ENCODE measurements at places on chromosomes 11 and 22.

DNA sequence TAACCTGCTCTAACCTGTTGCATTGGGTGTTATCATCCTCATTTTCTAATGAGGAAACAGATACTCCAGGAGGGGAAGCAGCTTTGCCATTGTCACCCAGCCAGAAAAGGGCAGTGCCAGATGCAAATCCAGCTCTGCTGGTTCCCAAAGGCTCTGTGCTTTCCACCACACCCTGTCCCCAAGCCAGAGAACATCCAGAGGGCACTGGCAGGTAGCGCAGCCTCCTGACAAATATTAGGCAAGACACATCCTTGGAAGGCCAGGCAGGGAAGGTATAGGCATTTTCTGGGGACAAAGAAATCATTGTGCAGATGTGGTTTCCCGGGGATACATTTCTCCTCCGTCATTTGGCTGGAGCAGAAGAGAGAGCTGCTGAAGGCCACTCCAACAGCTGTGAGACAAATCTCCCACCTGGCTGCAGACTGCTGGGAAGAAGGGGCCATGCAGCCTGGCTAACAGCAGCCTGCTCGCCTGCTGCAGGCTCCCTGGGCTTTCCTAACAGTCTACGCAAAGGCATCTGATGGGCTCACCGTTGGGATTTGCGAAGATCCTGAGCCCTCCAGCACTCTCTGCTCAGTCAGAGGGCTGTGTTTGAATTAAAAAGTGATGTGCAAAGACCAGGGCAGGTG lies 93.9 kb upstream of the PITPNB start:
- DNase-seq = no peak

DNA sequence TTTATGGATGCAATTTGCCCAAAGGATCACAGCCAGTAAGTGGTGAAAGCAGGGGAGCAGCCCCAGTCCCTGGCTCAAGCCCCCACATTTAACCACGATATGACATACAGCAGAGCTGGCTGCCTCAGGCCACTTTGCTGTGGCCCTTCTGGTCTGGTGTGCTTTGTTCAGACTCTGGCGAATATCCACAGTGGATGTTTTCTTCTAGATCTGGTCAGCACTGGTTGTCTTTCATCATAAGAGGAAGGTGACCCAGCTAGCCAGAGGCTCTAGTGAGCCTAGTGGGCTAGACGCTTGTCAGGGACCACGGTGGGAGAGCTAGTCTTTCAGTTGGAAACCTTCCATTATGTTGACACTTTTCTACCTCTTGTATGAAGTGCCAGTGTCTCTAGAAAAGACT lies 42.5 kb downstream of the DGCR2 start:
- DNase-seq = no peak

DNA sequence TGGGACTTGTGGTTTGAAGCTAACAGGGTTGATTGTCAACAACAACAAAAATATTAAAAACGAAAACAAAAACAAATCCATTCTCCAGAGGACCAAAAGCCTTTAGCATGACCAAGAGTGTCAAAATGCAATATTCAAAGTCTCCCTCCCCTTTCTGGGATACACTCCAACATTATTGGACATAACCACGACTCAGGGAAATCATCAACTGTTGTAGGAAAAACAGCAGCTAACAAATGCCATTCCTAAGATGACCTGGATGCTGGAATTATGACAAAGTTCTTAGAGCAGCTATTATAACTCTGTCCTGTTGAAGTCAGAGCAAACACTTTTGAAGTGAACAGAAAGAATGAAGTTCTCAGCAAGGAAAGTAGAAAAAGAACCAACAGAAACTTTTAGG lies 143.0 kb downstream of the TMEM135 start:
- DNase-seq = no peak

GRCh38 chr11:14703731-14704130 lies 60.1 kb downstream of the PDE3B start:
- DNase-seq = no peak

- no peak for DNase-seq
Measured at GRCh38 chr22:47787501-47788227, 1025.2 kb downstream of the TBC1D22A start.

- DNase-seq = no peak
Measured at GRCh38 chr11:2911088-2911784, 18.0 kb downstream of the PHLDA2 start.

GRCh38 chr11:132402071-132402684 lies 1031.8 kb downstream of the NTM start:
- no peak for DNase-seq

- no peak for DNase-seq
Measured at GRCh38 chr22:22927888-22928665, 40.5 kb downstream of the IGLL5 start.

GRCh38 chr22:37575490-37576003 lies 4.3 kb downstream of the LGALS2 start:
- no peak for DNase-seq

- no peak for DNase-seq
Measured at GRCh38 chr22:35777335-35777975, 59.8 kb downstream of the APOL5 start.

- DNase-seq = no peak
Measured at GRCh38 chr11:108698844-108699642, 34.2 kb downstream of the DDX10 start.

DNA sequence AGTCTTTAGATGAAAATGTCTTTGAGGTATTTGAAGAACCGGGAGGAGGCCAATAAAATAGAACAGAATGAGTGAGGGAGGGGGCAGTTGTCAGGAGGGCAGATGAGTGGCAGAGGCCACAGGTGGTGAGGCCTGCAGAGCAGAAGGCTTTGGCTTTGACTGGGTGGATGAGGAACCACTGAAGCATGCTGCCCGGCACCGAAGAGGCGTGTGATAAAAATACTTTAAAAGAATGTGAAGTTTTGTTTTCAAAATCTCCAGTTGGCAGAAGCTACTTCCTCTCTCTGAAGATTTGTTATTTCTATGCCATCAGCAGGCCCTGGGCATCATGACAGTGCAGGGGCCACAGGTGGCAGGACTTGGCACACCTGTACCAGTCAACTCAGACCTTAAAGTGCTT lies 6.3 kb downstream of the MS4A12 start:
- DNase-seq = no peak

- DNase-seq = no peak
Measured at GRCh38 chr22:47204002-47204979, 441.8 kb downstream of the TBC1D22A start.

DNA sequence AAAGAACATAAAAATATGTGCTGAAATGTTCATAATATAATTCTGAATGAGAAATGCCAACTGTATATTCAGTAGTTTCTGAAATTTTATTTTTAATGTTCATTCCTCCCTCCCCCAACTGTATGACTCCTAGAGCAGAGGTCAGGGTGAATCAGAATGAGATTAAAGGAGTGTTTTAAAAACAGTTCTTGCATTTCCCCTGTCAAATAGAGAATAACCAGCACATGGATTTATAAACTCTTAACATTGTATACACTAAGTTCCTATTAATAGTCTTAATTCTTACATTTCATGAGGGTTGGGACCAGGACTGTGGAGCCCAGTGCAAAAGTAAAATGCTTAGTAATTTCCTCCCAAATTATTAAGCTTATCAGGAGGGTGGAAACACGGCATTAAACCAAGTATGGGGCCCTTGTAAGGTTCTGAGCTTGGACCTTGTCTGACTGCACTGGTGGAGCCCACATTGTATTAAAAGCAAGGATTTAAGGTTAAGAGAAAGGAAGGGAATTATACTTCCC lies 474.6 kb upstream of the RAG2 start:
- DNase-seq = no peak

GRCh38 chr11:69398529-69399492 lies 82.7 kb upstream of the LINC01488 start:
- no peak for DNase-seq

DNA sequence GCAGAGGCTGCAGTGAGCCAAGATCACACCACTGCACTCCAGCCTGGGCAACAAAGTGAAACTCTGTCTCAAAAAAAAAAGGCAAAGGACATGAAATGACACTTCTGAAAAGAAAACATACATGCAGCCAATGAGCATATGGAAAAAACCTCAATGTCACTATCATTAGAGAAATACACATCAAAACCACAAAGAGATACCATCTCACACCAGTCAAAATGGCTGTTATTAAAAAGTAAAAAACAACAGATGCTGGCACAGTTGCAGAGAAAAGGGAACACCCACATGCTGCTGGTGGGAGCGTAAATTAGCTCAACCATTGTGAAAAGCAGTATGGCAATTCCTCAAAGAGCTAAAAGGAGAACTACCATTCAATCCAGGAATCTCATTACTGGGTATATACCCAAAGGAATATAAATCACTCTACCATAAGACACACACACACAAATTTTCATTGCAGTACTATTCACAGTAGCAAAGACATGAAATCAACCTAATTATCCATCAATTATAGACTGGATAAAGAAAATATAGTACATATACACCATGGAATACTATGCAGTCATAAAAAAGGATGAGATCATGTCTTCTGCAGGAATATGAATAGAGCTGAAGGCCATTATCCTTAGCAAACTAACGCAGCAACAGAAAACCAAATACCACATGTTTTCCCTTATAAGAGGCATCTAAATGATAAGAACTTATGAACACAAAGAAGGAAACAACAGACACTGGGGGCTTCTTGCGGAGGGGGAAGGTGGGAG lies 15.7 kb upstream of the C11orf58 start:
- no peak for DNase-seq

DNA sequence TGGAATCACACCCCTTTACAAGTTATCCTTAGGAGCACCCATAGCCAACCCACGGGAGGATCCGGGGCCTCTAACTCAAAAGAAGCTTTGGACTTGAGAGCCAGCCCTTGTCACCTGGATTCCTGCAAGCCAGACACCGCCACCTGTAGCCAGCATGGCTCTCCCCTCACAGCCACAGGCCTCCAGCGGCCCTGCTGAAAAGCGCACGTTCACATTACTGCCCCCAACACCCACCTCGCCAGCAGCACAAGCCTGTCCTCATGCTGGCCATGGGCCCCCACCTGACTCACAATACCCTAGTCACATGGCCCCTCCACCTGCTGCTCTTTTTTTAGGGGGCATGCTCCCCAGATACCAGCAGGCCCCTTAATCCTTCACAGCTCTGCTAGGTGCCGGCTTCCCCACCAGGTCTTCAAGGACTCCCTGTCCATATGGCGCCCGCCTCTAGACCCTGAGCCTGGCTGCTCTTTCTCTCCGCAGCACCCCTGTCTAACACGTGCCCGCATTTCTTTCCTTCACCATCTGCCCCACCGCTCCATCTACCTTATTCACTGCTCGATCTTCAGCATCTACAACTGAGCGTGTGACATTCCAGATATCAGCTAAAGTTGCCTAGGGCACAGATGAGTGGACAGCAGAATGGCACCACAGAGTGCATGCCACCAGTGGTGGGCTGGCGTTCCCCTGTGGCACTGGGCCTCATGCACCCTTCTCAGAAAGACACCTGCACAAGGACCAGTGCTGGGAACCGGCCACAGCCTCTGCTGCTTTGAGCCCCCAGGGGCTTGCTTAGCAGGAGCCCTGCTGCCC lies 6.6 kb downstream of the CARS1 start:
- no peak for DNase-seq

DNA sequence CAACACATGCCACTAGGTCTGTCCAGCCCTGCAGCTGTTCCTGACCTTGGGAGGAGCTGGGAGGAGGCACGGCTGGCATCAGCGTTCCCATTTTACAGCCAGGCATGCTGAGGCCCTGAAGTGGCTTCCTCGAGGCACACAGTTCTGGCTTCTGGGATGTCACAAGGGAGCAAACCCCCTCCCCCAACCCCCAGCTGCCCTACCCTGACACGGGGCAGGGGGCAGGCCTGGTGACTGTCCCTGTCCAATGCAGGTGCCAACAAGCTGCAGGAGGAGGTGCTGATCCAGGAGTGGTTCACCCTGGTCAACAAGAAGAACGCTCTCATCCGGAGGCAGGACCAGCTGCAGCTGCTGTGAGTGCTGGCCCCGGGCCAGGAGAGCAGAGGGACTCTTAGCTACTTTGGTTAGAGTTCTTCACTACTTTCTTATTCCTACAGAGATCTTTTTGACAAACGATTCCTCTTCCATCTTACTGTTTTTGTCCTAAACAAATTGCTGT lies 5.3 kb downstream of the KCNK7 start:
- no peak for DNase-seq

DNA sequence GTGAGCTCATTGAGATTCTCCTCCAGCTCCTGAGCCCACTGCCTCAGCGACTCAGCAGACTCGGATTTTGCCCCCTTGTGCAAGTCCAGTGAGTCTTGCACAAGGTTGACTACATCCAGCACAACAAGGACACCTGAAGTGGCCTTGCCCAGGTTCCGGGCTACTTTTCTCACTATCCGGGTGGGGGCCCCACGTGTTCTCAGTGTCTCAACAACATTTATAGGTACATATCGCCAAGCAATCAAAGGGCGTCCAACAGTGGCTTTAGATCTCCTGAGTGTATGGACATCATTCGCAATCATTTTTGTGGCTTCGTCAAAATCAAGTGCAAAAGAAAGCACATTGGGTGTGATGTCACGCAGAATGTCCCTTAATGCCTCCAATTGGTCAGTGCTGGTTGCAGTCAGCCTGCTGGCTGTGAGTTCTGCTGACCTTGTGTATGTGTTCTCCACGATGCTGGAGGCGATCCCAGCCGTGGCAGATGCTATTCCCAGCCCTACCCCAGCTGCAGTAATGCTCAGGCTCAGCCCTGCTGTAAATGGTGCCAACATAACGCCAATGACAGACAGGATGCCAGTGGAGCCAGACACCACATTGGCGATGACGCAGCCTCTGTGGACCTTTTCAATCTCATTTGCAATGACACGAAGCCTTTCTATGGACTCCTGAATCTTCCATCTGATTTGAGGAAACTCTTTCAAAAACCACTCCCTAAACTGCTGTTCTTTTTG lies 10.3 kb downstream of the APOL4 start:
- DNase-seq = no peak

- DNase-seq = no peak
Measured at GRCh38 chr22:40867109-40867508, 5.2 kb upstream of the DNAJB7 start.

DNA sequence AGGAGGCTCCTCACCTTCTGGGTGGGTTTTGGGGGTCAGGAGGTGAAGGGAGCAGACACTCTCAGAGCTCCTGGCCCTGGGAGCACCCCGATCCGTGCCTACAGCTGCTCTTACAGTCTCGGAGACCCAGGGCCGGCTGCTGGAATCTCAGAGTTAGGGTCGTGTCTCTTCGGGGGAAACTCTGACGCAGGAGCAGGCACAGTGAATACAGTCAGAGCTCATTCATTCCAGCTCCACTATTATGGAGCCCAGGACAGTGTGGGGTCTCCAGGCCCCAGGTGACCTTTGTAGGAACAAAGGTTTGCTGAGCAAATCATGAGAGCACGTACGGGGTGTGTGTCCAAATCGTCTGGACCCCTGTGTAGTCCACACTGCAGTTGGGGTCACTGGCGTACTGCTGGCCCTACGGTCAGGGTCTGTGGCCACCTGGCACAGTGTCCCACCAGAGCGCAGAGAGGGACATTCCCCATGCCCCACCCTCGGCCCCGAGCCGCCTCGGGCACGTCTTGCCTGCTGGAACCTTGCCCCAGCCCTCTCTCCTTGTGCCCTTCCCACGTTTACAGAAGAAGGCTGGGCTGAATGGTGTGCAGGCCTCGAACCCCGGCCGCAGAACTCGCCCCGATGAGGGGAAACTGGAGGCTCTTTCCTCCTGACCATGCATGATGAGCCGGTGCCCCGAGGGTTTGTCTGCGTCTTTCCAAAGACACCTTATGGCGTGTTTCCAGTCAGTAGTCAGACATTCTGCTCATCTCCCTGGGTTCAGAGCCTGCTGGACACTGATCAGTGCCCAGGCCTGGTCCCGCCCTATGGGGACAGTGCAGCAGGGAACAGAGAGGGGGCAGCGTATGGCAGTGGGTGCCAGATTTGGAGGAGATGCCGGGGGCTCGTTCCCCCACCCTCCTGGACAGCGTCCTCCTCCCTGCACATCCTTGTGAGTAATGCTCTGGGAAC lies 1166.6 kb downstream of the BRD1 start:
- no peak for DNase-seq

GRCh38 chr11:27894552-27894951 lies 194.3 kb upstream of the BDNF start:
- DNase-seq = no peak
